C1 segment of cervical spinal cord (tissue), 14 donors: ENCODE measurements at places on chromosomes 2 and 18.

- DNase-seq, result no peak
Observed at GRCh38 chr2:78861546-78861945, 164.0 kb upstream of the REG3G start.

DNA sequence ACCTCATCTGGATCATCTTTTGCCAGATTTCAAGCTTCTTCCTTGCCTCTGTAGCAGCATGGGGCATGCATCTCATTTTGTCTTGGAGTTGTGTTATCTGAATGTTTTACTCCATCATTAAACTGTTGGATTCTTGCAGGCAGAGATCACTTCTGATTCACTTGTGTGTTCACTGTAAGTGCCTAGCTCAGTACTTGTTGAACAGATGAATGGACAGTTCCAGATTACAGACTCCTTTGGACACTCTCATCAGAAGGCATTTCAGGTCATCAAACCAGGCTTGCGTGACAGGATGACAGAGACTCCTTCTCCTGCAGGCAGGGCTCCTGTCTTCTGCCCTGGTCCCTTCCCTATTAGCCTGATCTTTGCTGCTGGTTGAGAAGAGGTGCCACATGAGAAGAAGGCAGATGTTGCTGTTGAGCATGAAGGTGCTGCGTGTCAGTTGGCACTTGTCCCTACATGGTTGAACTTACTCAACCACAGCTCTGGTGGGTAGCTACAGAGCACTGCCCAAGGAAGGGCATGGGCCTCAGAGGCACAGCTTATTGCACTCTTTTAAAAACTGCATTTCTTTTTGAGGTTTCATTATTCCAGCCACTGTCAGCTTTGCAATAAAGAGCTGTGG is 58.9 kb downstream of the INPP4A start:
- no peak for DNase-seq

DNA sequence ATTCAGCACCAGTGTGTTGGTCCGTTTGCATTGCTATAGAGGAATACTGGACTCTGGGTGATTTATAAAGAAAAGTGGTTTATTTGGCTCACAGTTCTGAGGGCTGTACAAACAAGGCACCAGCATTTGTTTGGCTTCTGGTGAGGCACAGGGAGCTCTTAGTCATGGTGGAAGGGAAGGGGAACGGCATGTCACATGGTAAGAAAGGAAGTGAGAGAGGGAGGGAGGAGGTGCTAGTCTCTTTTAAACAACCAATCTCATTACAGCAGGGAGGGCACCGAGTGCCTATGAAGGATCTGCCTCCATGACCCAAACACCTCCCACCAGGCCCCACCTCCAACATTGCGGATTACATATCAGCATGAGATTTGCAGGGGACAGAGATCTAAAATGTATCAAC is 143.9 kb upstream of the DLX2 start:
- no peak for DNase-seq

GRCh38 chr2:114354199-114354598 is 88.2 kb upstream of the DPP10 start:
- no peak for DNase-seq

DNA sequence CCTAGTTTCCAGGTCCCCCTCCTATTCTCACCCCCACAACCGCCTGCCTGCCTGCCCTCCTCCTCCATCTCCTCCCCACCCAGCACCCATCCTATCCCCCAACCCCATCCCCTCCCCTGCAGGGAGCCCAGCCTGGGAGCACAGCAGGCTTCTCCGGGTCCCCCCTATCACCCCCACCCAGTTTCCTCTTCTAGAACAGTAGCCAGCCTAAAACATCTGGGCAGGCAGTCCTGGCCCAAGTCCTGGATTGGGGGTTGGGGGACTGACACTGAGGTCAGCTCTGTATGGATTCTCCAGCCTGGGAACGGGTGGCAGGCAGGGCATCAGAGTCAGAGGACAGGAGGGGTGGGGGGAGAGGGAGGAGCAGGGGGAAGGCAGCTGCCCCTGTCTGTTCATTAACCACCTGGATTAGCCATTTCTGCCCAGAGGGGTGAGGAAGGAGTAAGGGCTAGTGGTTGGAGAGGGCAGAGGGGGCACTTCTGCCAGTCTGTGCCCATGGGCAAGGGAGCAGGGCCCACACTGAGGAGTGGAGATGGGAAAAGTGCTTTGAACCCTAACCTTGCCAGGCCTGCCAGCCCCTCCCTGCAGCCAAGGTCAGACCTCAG is 60.0 kb downstream of the TNS1 start:
- no peak for DNase-seq
